ENCODE measurements at places on chromosomes 6 and 20.

GRCh38 chr6:107533415-107534059 is 43.6 kb downstream of the SOBP start:
- no peak for DNase-seq

DNA sequence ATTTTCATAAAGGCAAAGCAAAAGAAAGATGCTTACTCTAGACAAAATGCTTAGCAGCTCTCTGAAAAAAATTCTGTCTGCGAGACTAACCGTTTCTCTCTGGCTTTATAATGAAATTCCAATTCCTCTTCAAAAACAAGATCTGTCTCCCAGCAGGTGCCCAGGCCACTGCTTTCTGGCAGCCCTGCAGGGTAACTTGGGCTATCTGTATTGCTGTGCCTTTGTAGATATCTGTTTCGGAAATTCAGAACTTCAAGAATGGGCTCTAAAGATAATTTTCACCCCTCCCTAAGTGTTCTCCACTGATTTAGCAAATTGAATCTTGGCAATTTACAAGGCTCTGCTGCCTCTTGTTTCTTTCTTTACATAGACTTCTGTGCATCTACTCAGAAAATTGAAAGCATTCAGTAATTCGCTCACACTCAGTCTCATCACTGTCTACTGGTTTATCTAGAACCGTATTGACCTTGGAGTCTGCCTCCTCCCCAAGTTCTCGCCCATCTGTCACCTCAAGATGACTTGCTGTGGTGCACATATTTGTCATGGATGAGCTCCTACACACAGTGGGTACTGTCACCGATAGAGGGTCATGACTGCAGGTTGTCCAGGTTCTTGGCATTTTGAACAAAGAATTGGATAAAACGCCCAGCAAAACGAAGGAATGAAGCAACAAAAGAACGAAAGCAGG is 26.4 kb upstream of the FABP7 start:
- DNase-seq = no peak

- no peak for DNase-seq
These were observed 107.1 kb downstream of the CDYL start for GRCh38 chr6:4883298-4883697.

DNA sequence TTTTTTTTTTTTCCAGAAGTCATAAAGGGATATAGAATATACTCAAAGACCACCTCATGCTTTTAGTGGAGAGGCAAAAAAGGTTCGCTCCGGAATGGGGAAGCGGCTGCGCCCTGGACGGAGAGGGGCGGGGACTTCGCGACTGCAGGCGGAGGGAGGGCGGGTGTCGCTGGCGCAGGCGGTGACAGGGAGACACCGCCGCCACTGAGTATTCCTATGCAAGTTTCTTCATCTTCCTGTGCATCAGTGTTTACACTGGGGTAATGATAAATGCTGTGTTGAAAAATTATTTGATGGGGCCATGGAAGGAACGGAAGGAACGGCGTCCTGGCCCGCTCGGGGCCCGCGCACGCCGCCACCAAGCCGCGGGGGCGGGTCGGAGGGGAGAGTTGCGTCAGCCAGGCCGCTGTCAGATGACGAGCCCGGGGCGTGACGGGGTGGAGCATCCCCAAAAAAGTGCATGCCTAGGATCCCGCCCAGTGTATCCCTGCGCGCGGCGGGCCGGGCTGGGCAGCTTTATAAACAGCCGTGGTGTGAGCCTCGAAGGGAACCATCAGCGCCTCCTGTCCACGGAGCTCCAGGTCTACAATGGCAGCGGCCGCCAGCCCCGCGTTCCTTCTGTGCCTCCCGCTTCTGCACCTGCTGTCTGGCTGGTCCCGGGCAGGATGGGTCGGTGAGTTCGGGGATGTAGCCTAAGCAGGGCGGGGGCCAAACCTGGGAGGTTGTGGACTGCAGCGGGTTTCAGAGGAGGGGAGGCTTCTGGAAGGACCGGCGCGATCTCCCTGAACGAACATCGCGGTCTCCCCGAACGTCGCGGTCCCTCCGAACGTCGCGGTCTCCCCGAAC is at the start of gene ULBP1:
Gene ULBP1 (plus strand): TSS at position 482 of the 846 bp plus-strand sequence. CDS start 107 bp downstream, at position 589.
- DNase-seq = peak; percentile 66

- no peak for DNase-seq
These were observed 35.8 kb downstream of the C6orf15 start for GRCh38 chr6:31076611-31077010.

GRCh38 chr6:39263303-39264037 is 34.2 kb upstream of the KCNK5 start:
- DNase-seq = no peak

GRCh38 chr6:107697682-107698081 is 126.4 kb downstream of the SCML4 start:
- no peak for DNase-seq

- no peak for DNase-seq
These were observed 607.0 kb downstream of the TENT5A start for GRCh38 chr6:81145506-81145905.

- DNase-seq = no peak
These were observed 61.4 kb downstream of the CPNE5 start for GRCh38 chr6:36777801-36778200.

- no peak for DNase-seq
These were observed 283.7 kb upstream of the SOX4 start for GRCh38 chr6:21309807-21310221.

DNA sequence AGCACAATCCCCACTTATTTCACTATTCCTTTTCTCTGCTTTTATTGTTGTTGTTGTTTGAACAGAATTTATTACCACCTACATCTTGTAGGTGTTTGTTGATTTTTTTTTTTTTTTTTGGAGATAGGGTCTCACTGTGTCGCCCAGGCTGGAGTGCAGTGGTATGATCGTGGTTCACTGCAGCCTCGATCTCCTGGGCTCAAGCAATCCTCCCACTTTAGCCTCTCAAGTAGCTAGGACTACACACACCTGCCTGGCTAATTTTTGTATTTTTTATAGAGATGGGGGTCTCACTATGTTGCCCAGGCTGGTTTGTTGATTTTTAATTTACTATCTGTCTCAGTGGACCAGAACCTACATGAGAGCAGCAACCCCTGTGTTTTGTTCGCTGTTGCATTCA is 3.6 kb downstream of the ZSCAN12 start:
- no peak for DNase-seq

DNA sequence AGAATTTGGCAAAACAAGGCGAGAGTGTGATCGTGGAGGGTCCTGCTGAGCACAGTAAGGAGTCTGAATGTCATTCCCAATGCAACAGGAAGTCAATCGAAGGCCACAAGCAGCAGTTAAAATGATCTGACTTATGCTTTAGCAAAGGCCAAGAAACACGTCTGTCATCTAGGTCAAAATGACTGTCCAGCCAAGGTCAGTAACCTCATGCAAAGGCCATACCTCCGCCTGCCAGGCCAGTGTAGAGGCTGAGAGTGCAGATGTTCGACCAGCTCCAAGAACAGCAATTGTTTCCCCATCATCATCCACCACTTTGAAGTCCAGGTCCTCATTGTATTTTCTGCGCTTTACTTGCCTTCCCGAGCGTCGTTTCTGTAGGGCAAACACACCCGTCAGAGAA is 105.6 kb downstream of the CHD6 start:
- no peak for DNase-seq

DNA sequence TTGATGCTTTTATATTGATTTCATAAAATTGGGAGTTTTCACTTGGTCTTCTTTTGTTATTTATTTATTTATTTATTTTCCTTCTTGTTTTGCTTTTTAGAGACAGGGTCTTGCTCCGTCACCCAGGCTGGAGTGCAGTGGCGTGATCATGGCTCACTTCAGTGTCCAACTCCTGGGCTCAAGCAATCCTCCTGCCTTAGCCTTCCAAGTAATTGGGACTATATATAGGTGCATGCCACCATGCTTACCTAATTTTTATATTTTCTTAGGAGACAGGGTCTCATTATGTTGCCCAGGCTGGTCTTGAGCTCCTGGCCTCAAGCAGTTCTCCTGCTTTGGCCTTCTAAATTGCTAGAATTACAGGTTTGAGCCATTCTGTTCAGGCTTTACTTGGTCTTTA is 38.3 kb upstream of the MYLK2 start:
- DNase-seq = no peak

GRCh38 chr20:42193119-42193518 is 574.9 kb upstream of the CHD6 start:
- DNase-seq = no peak

- DNase-seq = no peak
These were observed 1.2 kb downstream of the IP6K3 start for GRCh38 chr6:33745548-33745947.

GRCh38 chr6:13370623-13371022 is 42.3 kb upstream of the TBC1D7 start:
- no peak for DNase-seq

DNA sequence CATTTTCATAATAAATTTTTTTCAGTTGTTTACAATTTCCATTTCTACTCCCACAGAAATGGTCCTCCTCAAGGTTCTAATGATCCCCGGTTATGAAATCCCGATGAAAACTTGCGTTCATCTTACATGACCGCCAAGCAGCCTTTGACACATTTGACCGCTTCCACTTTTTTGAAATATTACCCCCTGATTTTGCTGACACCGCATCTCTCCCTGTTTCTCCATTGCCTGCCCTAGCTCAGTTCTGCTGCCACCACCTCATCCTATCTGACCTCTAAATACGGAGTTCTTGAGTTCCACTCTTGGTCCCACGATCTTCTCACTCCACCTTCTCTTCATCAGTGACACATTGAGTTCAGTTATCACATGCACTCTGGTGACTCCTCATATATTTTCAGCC is 74.1 kb downstream of the SLC35B3 start:
- no peak for DNase-seq

DNA sequence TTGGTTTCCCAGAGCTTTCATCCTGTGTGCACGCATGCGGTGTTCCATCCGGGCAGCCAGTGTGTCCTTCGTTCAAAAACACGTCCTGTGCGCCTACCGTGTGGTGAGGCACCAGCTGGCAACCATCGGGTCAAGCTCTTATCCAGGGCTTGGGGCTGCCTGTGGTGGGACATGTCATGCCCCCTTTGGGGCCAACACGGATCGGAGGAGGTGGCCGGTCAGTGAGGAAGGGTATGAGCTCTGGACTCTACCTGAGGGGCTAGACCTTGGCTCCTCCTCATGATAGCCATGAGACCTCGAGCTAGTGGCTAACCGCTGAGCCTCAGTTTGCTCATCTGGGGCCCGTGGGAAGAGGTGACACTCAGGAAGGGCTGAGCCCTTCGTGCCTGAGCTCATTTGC is 158.5 kb upstream of the PMEPA1 start:
- DNase-seq = no peak

- no peak for DNase-seq
These were observed 32.7 kb upstream of the CCR6 start for GRCh38 chr6:167090171-167090570.

- DNase-seq = peak; percentile 19
These were observed 320.8 kb downstream of the SOX4 start for GRCh38 chr6:21914121-21914973.

- no peak for DNase-seq
These were observed 207.5 kb downstream of the CLIC5 start for GRCh38 chr6:45808042-45808645.

DNA sequence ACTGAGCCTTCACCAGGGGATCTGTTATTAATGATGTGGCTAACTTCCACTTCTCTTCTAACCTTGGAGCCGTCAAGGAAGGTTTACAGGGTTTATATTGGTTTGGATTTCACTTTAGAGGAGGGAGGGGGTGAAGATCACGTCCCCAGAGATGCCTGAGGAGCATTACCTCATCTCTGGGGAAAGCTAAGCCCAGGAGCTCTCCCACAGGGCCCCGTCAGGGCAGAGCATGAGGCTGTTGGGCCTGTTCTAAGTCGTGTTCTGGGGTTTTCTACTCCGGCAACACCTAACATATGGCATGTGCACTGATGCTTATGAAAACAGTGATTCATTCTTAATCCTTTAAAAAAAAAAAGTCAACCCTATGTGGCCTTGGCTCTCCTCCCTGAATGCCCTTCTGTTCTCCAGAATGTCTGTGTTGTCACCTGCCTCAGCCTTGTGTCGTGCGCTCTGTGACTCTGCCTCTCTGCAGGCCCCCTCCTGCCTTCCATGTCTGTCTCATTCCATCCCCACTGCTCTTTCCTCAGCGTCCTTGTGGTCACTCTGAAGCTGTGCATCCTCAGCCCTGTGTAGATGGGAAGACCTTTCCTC is 97.4 kb upstream of the JARID2 start:
- no peak for DNase-seq

DNA sequence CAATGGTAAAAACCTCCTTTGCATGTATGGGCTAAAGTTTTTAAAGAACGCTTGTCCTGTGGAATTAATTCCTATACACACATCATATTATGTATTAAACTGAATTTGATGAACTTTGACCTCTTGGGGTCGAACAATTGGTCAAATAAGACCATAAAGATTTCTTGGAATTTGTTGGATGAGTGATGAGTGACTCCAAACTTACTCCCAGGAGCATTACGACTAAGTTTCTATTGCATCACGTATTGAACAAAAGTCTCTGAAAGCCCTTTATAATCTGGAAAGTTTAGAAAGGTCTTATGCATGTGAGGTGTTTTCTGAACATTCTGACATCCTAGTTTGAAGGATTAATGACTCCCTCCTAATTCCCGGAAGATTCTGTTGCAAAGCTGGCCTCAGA is 126.9 kb upstream of the BMP5 start:
- DNase-seq = no peak

- DNase-seq = no peak
These were observed 3.1 kb upstream of the CAP2 start for GRCh38 chr6:17390276-17390675.

GRCh38 chr6:17962436-17963031 is 24.9 kb downstream of the KIF13A start:
- DNase-seq = no peak

DNA sequence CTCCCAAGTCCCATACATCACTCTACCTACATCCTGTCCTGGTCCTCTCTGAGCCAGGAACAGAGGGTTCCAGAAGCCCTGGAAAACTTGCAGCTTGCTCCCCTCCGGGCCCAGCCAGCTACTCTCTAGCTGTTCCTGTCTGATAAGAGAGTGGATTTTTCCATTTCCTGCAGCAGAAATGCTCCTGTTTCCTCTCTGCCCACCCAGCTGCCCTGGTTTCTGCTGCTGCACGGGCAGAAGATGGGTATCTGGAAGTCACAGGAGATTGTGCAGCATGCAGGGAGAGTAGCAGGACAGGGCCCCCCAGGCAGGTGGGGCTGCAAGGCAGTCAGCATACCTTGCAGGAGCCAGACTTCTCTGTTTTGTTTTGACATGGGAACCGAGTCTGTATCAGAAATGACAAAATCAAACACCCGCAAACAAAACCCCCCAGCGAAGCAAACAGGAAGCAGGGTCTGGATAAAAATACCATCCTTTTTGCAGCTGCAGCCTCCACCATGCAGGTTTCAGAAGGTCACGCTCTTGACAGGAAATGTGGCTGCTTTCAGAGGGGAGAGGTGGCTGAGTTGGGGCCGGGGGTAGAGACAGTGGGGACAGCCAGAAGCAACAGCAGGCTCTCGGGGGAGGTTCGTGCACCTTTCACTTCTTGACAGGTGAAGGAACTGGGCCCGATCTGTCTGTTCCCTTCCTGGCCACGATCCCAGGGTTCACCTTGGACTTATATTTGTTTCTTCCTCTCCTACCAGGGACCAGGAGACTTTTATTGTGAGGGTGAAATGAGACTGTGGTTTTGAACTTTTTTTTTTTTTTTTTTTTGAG is 50.8 kb upstream of the FAM83D start:
- peak; percentile 78 for DNase-seq

- no peak for DNase-seq
These were observed 99.0 kb downstream of the GMPR start for GRCh38 chr6:16337295-16337975.
